ENCODE measurements at places on chromosomes 16 and 17.

DNA sequence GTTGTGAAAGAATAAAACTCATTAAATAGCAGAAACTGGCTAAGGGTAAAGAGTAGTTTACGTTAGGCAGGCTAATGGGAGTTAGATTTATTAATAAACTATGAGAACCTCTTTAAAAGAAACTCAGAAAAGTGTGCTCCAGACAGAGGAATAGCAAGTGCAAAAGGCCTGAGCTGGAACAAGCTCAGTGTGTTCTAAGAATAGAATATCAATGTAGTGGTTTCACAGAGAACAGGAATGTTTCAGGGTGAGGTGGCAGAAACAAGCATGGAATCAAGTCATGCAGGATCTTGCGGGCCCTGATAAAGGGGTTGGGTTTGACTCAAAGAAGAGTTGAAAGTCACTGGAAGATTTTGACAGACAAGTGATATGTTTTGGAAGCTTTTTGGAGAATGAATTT lies 164.0 kb upstream of the HS3ST3A1 start:
- DNase-seq, result no peak

- no peak for DNase-seq
Observed at GRCh38 chr17:6651919-6652452, 424 bp downstream of the C17orf100 start.

DNA sequence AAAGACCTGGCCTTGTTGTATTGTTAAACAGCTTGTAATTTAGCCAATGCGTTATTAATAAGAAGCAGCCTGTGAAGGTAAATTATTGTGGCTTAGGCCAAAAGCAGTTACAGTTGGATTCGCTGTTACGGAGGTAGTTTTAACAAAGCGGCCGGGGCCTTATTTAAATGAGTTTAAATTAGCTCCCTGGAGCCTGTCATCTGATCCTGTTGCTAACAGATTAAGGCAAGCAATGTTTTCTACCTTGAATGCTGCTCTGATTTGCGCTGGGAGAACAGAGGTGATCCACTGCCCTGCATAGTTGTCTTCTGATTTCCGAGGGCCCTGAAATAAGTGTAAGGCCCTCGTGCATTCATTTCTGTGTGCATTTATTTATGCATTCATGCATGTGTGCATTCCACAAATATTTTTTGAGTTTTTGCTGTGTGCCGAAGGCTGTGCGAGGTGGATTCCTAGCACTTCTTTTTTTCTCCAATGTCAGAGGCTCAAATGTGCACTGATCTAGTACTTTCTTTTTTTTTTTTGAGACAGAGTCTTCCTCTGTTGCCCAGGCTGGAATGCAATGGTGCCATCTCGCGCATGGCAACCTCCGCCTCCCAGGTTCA lies 10.9 kb downstream of the SEC14L5 start:
- no peak for DNase-seq

DNA sequence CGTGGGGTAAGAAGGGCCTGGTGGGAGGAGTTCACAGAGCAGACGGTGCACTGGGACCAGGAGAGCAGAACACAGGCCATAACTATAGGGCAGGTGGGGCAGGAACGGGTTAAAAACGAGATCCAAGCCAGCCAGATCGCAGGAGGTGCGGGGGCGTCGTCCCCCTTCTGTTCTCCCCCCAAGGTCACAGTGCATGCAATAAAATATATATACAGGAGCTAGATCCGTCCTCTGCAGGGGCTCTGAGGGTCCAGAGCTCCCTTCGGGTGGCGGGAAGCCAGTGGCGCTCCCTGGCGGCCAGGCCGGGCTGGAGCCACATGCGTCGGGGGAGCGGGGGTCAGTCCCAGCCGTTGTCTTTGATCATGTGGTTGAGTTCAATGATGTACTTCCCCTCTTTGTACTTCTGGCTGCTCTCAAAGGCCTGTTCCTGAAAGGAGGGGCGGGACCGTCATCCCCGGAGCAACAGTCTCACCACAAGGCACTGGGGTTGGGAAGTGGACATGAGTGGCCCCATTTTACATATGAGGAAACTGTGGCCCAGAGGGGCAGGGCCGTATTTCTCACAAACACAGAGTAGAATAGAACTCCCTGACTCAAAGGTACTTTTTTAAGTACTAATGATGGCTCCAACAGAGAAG lies 768 bp upstream of the TBX6 start:
- peak; percentile 42 for DNase-seq

GRCh38 chr17:3602499-3602898 lies 6.7 kb downstream of the TRPV1 start:
- DNase-seq, result no peak

GRCh38 chr16:29646947-29647346 lies 16.1 kb upstream of the SPN start:
- no peak for DNase-seq

DNA sequence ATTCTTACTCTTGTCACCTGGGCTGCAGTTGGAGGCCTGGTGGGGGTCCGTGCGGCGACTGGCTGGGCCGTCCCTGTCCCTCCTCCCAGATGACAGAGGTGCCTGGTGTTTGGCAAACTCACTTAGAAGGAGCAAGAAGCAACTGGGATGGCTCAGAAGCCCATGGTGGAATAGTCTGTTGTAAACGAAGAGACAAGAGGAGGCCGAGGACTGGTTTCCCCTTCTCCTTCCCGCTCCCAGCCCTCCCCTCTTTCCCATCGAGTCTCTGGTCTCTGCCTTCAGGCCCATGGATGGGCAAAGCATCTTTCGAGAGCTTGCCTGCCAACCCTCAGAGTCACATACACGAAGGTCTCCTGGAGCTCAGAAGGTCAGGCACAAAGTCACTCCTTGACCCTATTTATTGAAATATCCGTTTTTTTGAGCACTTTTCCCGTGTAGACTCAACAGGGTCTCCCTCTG lies 364.4 kb downstream of the SEC14L1 start:
- no peak for DNase-seq

- no peak for DNase-seq
Observed at GRCh38 chr17:76102944-76103273, 678 bp downstream of the EXOC7 start.

DNA sequence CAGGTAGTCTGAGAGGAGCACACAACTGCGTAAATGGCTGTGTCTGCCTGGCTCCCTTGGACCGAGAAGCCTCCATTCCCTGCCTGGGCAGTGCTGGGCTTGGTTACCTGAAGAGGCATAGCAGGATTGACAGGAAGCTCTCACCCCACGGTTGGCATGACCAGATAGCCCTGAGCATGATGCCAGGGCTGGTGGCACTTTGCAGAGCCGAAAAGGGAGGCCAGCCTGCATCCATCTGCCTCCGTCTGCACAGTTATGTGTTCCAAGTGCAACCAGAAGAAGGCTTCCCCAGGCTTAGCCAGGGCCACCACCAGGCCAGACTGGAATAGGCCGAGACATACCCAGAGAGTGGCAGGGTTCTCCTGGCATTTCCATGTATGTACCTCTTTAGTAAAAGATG lies 36.6 kb downstream of the GNAO1 start:
- no peak for DNase-seq

Measured in esophagus squamous epithelium (tissue), 5 donors.